ENCODE measurements at places on chromosomes 7 and 10. TPM values are rescaled to one million over a fixed set of nuclear protein-coding genes. Genes with fewer than 3 reads are reported as not detected.
A peak's percentile ranks its signal among the peaks of the same experiment; 100 is the strongest.

The PDZD7 gene
- total RNA-seq: 1.5 TPM

The ATOH7 gene
- 0.54 TPM for total RNA-seq

The GIMAP5 gene
- total RNA-seq: not detected

The GATA3 gene
- total RNA-seq: 27.7 TPM

The C10orf105 gene
- not detected for total RNA-seq

The SUV39H2 gene
- 58.3 TPM for total RNA-seq

The FRMD4A gene
- 52.1 TPM for total RNA-seq

The ATG9B gene
- 4.3 TPM for total RNA-seq

The KIF11 gene
- total RNA-seq: 37.7 TPM

The PNLIPRP2 gene
- 1.00 TPM for total RNA-seq

The MUC12 gene
- 0.49 TPM for total RNA-seq

The ANKRD30A gene
- not detected for total RNA-seq

The UCN3 gene
- not detected for total RNA-seq

The KIF5B gene
- 183 TPM for total RNA-seq

- DNase-seq: no peak
- no peaks in the 10 kb centered on the region for H3K4me1 ChIP-seq
- H3K27ac ChIP-seq: no peak overlapping the region
- no peak overlapping the region for H3K4me3 ChIP-seq
Observed at GRCh38 chr7:116902867-116903266, 40.5 kb downstream of the CAPZA2 start.

- peak; percentile 26 for DNase-seq
- H3K27ac ChIP-seq: no peak overlapping the region
- H3K4me3 ChIP-seq: no peak overlapping the region
- H3K4me1 ChIP-seq: peaks cover 6% of the 10 kb centered on the region
- no peaks in the 10 kb centered on the region for H3K36me3 ChIP-seq
Observed at GRCh38 chr10:132096863-132097478, 31.2 kb downstream of the JAKMIP3 start.

DNA sequence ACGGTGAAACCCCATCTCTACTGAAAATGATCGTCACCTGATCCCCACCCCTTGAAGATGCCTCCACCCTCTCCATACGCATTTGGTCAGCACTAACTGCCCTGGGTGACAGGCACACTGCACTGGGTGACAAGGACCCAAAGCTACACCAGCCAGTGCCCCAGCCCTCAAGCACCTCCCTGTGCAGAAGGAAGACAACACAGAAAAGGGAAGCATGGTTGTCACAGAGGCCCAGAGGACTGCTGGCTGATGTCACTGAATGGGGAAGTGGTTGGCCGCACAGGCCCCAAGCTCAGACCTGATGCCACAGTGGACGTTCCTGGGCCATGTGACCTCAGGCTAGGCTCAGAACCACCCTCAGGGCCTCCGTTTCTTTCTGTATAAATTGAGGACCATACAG is 4.2 kb upstream of the PILRA start:
- H3K27ac ChIP-seq: no peak overlapping the region
- no peaks in the 10 kb centered on the region for H3K27me3 ChIP-seq
- peak; percentile 35 for DNase-seq
- no peaks in the 10 kb centered on the region for H3K4me1 ChIP-seq
- H3K36me3 ChIP-seq: no peaks in the 10 kb centered on the region

DNA sequence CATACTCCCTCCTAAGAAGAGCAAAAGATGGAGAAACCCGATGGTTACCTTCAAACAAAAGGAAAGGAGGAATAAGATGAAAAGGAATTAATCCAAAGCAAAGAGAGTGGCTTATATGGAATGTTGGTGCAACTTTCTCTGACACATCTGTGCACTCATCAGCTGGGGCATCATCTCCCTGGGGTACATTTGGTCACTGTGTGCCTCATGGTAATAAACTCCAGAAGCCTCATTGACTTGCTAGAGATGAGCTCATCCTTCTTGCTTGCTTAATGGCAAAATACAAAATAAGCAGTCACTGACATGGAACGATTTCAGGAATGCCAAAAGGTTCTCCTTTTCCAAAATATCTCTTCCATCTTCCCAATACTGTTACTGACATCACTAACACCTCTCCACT is 22.5 kb downstream of the CAV1 start:
- H3K27ac ChIP-seq: no peak overlapping the region
- H3K36me3 ChIP-seq: no peaks in the 10 kb centered on the region
- H3K27me3 ChIP-seq: no peaks in the 10 kb centered on the region
- no peak overlapping the region for H3K4me3 ChIP-seq
- no peaks in the 10 kb centered on the region for H3K4me1 ChIP-seq

GRCh38 chr10:104209575-104210198 is 22.5 kb downstream of the CFAP43 start:
- DNase-seq: peak; percentile 54
- no peaks in the 10 kb centered on the region for H3K4me1 ChIP-seq
- no peaks in the 10 kb centered on the region for H3K36me3 ChIP-seq
- no peak overlapping the region for H3K4me3 ChIP-seq
- no peak overlapping the region for H3K27ac ChIP-seq

- no peak for DNase-seq
- H3K27me3 ChIP-seq: no peaks in the 10 kb centered on the region
- H3K27ac ChIP-seq: no peak overlapping the region
- no peak overlapping the region for H3K4me3 ChIP-seq
- no peaks in the 10 kb centered on the region for H3K36me3 ChIP-seq
- H3K4me1 ChIP-seq: peaks cover 10% of the 10 kb centered on the region
Observed at GRCh38 chr7:43590862-43591557, 8.1 kb downstream of the STK17A start.

- peak overlapping the region; percentile 20 for H3K27ac ChIP-seq
- DNase-seq: no peak
- H3K4me1 ChIP-seq: peaks cover 33% of the 10 kb centered on the region
- no peak overlapping the region for H3K4me3 ChIP-seq
Observed at GRCh38 chr10:58578366-58578765, 65.7 kb downstream of the BICC1 start.

GRCh38 chr10:129622736-129623135 is 155.7 kb downstream of the MGMT start:
- H3K4me3 ChIP-seq: no peak overlapping the region
- peak overlapping the region; percentile 69 for H3K27ac ChIP-seq
- no peaks in the 10 kb centered on the region for H3K36me3 ChIP-seq
- no peak for DNase-seq
- H3K27me3 ChIP-seq: no peaks in the 10 kb centered on the region
- H3K4me1 ChIP-seq: peaks cover 15% of the 10 kb centered on the region

- H3K4me1 ChIP-seq: no peaks in the 10 kb centered on the region
- H3K36me3 ChIP-seq: no peaks in the 10 kb centered on the region
- DNase-seq: no peak
- H3K27me3 ChIP-seq: no peaks in the 10 kb centered on the region
Observed at GRCh38 chr10:74246495-74246894, 95.5 kb downstream of the ADK start.

DNA sequence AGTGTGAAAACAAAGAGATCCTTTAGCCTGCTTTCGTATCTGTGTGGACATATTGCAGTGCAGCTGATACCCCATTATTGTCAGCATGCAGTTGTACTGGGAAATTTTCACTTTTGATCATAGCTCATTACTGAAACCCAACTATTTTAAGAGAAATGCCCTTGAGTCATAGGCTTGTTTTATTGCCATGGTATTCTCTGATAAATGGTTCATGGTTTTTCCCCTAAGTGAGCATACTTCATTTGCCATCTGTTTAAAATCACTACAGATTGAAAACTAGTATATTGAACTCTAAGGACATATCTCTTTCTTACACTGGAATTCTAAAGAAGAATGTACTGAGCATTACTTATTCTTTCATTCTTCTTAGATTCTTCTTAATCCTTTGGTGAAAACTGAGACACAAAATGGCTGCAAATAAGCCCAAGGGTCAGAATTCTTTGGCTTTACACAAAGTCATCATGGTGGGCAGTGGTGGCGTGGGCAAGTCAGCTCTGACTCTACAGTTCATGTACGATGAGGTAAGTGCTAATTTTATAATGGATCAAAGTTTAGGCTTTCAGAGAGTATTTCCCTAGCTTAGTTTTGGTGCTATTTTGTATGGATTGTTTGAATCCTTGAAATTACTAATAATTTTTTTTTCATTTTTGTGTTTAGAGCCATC is 63.0 kb downstream of the RALA start:
- DNase-seq: no peak
- peaks cover 5% of the 10 kb centered on the region for H3K4me1 ChIP-seq
- no peaks in the 10 kb centered on the region for H3K36me3 ChIP-seq
- H3K27me3 ChIP-seq: no peaks in the 10 kb centered on the region
- no peak overlapping the region for H3K27ac ChIP-seq
- no peak overlapping the region for H3K4me3 ChIP-seq

- H3K36me3 ChIP-seq: no peaks in the 10 kb centered on the region
- no peak overlapping the region for H3K27ac ChIP-seq
- no peak for DNase-seq
- H3K27me3 ChIP-seq: no peaks in the 10 kb centered on the region
Observed at GRCh38 chr10:107807836-107808235, 643.3 kb upstream of the SORCS1 start.

- no peak overlapping the region for H3K4me3 ChIP-seq
- DNase-seq: no peak
- no peak overlapping the region for H3K27ac ChIP-seq
- H3K36me3 ChIP-seq: no peaks in the 10 kb centered on the region
- H3K27me3 ChIP-seq: no peaks in the 10 kb centered on the region
Observed at GRCh38 chr10:13511409-13511808, 17.4 kb downstream of the BEND7 start.

DNA sequence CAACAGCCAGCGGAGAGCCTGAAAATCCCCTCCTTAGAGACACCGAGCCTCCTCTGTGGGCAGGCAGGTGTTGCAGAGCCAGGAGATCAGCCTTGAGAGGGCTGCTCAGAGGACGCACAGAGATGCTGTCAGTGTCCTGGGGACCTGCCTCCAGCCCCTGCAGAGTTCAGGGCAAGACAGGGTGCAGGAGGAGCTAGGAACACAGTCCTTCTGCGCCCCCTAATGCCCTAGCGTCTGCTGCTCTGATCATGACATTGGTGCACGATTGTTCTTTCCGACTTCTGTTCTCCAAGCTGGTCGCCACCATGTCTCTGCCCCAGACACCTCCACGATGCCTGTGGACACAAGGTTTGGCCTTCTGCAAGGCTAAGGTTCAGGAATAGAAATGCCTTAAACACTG is 613.7 kb upstream of the MKI67 start:
- H3K27me3 ChIP-seq: peaks cover 1% of the 10 kb centered on the region
- H3K4me1 ChIP-seq: no peaks in the 10 kb centered on the region
- no peak overlapping the region for H3K27ac ChIP-seq
- DNase-seq: no peak
- H3K4me3 ChIP-seq: no peak overlapping the region

DNA sequence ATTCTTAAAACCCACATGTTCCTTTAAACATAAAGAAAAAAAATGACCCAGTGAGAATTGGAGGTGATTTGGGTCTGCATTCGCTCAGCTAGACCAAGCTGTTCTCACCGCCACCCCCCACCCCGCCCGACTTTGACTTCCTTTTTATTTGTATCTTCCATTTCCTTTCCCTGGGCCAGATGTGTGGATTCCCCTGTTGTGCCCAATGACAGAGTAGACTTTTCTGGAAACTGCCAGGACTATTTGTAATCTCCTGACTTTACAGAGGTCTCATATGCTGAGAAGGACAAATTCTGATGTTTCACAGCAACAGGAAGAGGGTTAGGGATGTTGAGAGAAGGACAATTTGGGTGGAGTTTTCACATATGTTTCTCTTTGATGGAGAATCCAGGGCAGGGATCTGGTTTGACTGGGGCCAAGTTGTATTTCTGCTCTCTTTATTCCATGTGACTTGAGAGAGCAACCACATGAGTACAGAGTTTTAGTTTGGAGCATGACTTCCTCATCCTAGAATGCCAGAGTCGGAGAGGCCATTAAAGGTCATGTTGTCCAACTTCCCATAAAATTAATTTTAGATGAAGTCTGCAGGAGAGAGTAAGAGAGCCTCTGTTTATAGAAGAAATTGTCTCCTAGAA is 1023.2 kb downstream of the LRMDA start:
- no peak overlapping the region for H3K4me3 ChIP-seq
- no peaks in the 10 kb centered on the region for H3K27me3 ChIP-seq
- no peak overlapping the region for H3K27ac ChIP-seq
- no peaks in the 10 kb centered on the region for H3K4me1 ChIP-seq
- H3K36me3 ChIP-seq: no peaks in the 10 kb centered on the region
- DNase-seq: no peak

GRCh38 chr7:17374157-17374556 is 75.7 kb downstream of the AHR start:
- H3K27ac ChIP-seq: no peak overlapping the region
- no peaks in the 10 kb centered on the region for H3K27me3 ChIP-seq
- DNase-seq: no peak

GRCh38 chr7:140042386-140042670 is 20.4 kb downstream of the PARP12 start:
- H3K27ac ChIP-seq: no peak overlapping the region
- H3K4me1 ChIP-seq: 0 out of 2 replicates have a peak, but pooled peaks cover 7% of the 10 kb centered on the region
- H3K4me3 ChIP-seq: no peak overlapping the region
- H3K36me3 ChIP-seq: no peaks in the 10 kb centered on the region
- H3K27me3 ChIP-seq: no peaks in the 10 kb centered on the region

DNA sequence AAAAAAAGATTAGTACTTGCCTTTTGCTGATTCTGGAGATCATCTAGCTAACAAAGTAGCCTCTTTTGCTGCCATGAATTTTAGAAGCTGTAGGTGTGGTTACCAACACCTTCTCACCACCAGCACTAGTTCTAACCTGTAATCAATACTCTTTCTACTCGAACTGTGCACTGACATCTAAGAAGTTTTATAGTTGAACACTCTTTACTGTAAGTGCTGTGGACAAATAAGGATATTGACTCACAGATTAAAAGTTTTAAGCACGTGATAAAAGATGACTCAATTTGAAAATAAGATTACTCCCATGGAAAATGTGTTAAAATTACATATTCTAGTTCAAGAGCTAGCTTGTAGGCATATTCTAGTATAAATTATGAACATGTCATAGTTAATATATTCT is 89.9 kb downstream of the REEP3 start:
- H3K36me3 ChIP-seq: no peaks in the 10 kb centered on the region
- H3K27ac ChIP-seq: no peak overlapping the region
- H3K27me3 ChIP-seq: no peaks in the 10 kb centered on the region

DNA sequence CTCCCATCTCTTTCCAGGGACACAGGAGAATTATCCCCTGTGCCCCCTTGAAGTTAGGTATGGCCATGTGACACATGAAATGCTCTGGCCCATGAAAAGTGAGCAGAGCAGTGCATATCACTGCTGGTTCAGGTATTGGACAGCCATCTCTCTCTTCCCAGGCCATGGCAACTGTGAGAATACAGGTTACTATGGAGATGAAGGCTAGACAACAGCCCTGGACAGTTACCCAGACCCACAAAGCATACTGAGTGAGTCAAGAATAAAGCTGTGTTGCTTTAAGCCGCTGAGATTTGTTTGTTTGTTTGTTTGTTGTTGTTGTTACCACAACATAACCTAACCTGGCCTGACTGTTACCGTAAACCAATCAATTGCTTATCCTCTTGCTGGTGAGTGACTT is 722.3 kb downstream of the KCNMA1 start:
- H3K27ac ChIP-seq: no peak overlapping the region
- no peaks in the 10 kb centered on the region for H3K4me1 ChIP-seq
- H3K27me3 ChIP-seq: no peaks in the 10 kb centered on the region
- H3K4me3 ChIP-seq: no peak overlapping the region
- DNase-seq: no peak
- H3K36me3 ChIP-seq: no peaks in the 10 kb centered on the region

- no peak overlapping the region for H3K4me3 ChIP-seq
- H3K36me3 ChIP-seq: no peaks in the 10 kb centered on the region
- no peak for DNase-seq
- H3K27me3 ChIP-seq: no peaks in the 10 kb centered on the region
- no peak overlapping the region for H3K27ac ChIP-seq
- peaks cover 14% of the 10 kb centered on the region for H3K4me1 ChIP-seq
Observed at GRCh38 chr10:28387140-28387539, 84.3 kb upstream of the MPP7 start.
